ENCODE measurements at places on chromosomes 4 and X. TPM values are rescaled to one million over a fixed set of nuclear protein-coding genes. Genes with fewer than 3 reads are reported as not detected.

DNA sequence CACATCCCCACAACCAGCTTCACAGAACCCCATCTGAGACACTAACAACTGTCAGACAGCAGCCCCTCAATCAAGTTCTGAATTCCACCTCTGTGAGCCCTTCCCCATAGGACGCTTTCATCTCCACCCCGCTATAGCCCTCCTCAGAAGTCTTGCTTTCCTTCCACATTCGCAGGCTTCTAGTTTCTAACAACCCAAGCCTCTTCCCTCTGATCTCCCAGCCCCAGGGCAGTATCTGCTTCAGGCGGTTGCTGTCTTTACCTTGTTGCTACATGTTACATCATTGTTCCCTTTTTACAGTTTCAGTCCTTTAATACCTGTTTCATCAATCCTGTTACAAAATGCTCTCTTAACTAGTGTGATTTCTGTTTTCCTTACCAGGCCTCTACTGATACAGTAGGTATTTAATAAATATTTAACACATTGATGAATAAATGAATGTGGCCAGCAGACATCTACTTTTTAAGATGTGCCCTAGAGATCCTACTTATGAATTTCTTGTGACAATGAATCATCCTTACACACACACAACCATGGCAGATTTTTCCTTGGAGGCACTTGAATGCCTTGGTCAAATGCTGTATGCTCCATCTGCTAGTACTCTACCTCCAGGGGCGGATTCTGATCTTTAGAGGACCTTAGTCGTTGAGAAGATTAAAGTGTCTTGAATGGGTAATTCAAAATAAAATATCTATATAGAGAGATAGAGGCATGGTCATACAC lies 164.7 kb upstream of the SLIT2 start:
- no peak for DNase-seq

GRCh38 chr4:125505621-125506020 lies 190.9 kb downstream of the FAT4 start:
- DNase-seq = no peak

DNA sequence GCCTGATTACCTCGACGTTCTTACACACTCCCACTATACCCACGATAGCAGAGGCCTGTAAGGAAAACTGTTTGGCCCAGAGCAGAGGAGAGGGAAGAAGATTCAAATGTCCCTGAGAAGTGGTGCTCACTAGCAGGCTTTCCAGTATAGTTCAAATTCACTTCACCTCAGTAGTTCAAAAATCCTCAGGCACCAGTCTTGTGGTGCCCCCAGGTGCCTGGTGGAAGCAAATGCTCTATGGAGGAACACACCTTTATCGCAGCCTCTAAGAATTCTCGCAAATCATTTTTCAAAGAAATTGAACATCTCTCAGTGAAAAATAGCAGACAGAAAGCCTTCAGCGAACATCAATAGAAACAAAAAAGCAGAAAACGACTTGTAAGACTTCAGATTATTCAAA lies 12.2 kb upstream of the MTMR1 start:
- no peak for DNase-seq

GPRIN3 gene
- 3.6 TPM for polyA plus RNA-seq

- no peak for DNase-seq
Measured at GRCh38 chr4:124135409-124135813, 577.1 kb downstream of the ANKRD50 start.

GRCh38 chr4:142840516-142841123 lies 5.5 kb downstream of the INPP4B start:
- no peak for DNase-seq

CLCN5 gene
- 46.1 TPM for polyA plus RNA-seq
